ENCODE measurements at places on chromosomes 11 and 22.

- no peak for DNase-seq
These were observed 75.2 kb downstream of the DDIAS start for GRCh38 chr11:82976786-82977185.

GRCh38 chr22:48740086-48740730 is 1087.5 kb downstream of the BRD1 start:
- no peak for DNase-seq

DNA sequence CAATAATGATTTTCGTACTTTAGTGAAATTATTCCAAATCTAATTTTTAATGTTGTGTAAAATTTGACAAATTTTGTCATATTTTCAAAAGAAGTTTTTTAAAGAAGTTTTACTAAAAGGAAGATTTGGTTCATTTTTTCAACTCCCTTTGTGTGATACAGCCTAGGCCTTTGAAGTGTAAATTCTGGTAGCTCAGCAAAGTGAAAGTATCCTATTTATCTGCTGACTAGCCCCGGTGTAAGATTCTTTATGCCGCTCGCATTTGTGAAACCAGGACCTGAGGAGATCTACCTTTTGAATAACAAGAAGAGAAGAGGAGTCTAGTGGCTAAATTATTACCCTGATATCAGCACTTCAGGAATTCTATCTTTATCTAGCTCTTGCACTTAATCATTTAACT is 177.4 kb downstream of the JRKL start:
- no peak for DNase-seq

GRCh38 chr11:35040221-35040942 is 98.6 kb upstream of the CD44 start:
- peak; percentile 46 for DNase-seq

DNA sequence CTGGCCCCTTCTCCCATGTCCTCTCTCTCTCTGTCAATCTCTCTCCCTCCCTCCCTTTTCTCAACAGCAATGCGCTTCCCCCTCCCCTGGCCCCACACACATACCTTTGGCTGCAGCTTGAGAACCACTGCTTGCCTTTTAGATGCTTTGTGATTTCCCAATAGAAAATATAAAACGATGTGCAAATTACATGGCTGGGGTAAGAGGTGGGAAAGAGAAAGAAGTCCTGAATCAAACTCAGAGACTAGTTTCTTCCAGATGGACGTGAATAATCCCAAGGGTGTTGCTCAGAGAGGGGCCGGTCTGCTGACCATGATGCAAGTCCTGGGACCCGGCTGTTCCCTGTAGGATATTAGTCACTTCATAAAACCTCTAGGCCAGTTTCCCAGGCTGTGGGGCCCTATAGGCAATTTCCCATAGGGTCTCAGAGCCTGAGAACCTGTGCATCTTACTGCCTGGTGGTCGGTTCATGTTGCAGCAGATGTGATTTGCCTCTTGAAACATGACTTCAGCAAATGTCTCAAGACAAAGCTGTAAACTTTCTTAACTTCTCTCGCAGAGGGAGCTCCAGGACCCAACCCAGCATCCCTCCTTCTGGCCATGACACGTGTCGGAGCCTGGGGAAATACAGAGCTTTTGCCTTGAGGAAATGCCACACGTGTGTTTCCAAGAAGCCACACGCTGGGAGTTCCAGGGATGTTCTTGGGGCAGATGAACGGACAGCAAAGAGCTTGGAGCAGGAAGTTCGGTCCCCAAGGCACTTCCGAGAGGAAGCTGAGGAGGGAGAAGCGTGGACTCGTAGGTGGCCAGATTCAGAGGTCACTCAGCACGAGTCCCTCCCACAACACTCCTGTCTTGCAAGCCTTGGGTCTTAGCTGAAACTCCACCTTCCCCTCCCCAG is 34.5 kb upstream of the ETS1 start:
- DNase-seq = no peak

DNA sequence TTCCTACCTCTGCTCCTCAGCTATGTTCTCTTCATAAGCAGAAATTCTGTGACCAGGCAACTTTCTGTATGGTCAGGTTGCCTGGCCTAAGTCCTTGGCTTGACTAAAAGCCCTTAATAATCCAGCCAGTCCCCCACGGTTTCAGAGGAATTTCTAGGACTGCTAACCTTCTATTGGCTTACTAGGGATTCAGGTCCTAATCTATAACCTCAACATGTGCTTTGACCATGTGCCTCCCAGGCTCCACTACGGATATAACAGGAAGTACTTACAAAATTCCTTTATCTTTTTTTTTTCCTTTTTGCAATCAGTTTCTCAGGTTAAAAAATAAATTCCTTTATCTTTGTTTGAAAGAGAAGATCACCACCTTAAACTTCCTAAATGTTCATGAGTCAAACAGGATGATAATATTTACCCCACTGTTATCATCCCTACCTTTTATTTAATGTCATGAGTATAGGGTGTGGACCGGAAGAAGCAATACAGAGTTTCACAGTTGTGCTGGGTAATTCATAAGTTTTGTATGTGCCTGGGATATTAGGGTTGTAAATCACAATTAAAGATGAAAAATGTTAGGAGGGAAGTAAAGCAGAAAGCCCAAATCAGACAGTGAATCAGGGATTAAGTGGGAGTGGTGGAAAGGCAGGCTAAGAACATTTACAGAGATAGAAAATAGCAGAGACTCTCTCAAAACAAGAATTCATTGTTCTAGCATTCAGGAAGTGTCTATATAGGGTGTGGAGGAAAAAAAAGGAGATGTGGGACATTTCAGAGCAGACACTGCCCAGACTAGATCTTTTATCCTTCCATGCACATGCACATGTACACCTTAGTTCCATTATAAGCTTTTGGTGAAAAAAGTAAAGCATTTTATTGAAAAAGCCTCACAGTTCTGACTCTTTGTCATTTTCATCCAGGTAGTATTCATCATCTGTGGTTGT is 10.7 kb upstream of the POGLUT3 start:
- DNase-seq = no peak

GRCh38 chr11:19345848-19346681 is 105.3 kb upstream of the E2F8 start:
- DNase-seq = no peak

DNA sequence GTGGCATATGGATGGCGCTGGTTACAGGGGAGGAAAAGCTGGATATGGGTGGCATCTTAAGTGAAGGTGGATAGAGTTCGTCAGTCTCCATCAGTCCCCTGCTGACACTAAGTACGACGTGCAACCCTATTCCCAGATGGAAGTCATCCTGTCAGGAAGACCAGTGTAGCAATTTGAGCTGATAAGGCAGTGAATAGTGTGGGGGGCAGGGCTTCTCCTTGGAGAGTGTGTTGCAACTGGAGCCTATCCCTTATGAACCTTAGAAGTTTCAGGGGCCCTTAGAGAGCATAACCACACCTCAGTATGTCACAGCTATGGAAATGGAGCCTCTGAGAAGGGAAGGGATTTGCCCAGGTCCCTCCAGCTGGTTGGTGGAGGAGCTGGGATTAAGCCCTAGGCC is 36.1 kb upstream of the ANKK1 start:
- DNase-seq = no peak

- no peak for DNase-seq
These were observed 200.8 kb downstream of the LUZP2 start for GRCh38 chr11:24697522-24698111.

DNA sequence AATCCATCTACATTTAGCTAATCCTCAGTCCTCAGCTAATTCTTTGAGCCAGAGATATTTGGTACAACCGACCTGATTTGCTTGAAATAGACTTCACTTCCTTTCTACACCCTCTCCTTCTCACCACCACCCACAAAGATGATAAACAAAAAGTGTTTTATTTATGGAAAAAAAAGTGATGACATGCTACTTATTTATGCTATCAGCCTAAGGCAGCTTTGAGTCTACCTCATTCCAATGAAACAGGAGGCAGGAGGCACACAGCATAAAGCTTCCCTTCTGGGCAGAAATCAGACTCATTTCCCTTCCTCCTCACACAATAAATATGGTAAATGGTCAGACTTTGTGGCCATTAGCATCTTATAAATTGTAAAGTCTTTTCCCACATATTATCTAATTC is 325.7 kb downstream of the SOX6 start:
- no peak for DNase-seq

GRCh38 chr11:33067294-33067693 is 27.9 kb downstream of the TCP11L1 start:
- DNase-seq = no peak
